ENCODE measurements at places on chromosomes 2 and 18.
A peak's percentile ranks its signal among the peaks of the same experiment; 100 is the strongest.

GRCh38 chr2:42171396-42171980, 2.3 kb downstream of the EML4 start:
- no peak for DNase-seq

- DNase-seq: no peak
Observed at GRCh38 chr2:164369366-164369765, 251.9 kb downstream of the GRB14 start.

- DNase-seq: no peak
Observed at GRCh38 chr2:234982096-234982834, 30.4 kb downstream of the SH3BP4 start.

DNA sequence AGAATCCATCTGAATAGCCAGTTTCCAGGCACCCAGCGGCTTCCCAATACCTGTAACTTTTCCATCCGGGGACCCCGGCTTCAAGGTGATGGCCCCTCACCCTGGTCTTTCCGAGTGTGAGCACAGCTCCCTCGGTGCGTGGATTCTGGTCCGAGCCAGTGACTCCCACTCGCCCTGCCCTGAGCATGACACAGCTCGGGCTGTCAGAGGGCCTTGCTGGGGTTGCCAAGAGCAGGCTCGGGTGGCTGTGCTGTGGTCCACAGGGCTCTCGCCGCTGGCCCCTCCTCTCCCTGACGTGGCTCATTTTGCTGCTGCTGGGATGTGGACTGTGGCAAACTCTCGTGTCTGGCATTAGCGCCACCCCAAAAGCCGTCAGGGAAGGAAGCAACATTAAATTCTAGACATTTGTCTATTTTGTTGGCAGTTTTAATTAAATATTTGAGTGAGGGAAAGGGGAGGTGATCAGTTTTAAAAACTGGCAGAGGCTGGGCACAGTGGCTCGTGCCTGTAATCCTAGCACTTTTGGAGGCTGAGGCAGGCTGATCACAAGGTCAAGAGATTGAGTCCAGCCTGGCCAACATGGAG, 5.6 kb upstream of the ESPNL start:
- no peak for DNase-seq

DNA sequence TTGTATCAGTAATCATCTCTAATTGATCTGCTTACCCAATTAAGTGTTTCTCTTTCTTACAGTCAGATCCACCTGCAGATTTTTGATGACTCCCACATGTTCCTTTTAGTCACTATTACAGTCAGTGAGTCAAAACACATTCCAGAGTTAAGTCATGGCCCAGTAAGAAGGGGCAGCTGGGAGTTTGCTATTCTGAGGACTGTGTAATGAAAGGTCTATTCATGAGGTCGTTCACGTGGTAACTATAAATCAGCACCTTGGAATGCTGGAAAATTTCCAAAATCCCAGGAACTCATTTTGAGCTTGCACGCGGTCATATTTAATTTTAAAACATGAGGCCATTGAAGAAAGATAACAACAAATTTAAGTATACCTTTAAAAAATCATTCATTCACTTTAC, 252.5 kb downstream of the XIRP2 start:
- no peak for DNase-seq

GRCh38 chr18:6056171-6056910, 161.0 kb upstream of the TMEM200C start:
- no peak for DNase-seq

GRCh38 chr2:121400201-121400600, 115.2 kb upstream of the TFCP2L1 start:
- DNase-seq: no peak

- no peak for DNase-seq
Observed at GRCh38 chr2:173050684-173051083, 25.0 kb upstream of the MAP3K20 start.

- DNase-seq: no peak
Observed at GRCh38 chr18:9846162-9846925, 39.4 kb upstream of the TXNDC2 start.

- no peak for DNase-seq
Observed at GRCh38 chr2:48870942-48871341, 115.4 kb upstream of the LHCGR start.

DNA sequence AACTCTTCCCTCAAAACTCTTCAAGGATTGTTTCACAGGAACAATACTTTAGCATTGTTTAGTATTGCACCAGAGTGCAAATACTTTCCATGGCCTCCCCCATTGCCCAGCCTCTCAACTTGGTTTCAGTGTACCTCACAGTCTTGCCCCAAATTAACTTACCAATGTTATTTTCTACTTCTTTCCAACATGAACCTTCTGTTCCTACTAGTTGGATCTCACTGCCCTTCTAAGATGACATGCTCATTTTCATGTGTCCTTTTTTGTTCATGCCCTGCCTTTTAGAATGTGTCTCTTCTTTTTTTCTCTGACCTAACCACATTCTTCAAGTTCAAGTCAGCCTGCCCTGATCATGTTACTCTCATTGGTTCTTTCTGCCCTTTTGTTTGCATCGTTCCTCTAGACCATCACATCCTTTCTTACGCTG, 4.1 kb downstream of the SPATS2L start:
- DNase-seq: no peak

DNA sequence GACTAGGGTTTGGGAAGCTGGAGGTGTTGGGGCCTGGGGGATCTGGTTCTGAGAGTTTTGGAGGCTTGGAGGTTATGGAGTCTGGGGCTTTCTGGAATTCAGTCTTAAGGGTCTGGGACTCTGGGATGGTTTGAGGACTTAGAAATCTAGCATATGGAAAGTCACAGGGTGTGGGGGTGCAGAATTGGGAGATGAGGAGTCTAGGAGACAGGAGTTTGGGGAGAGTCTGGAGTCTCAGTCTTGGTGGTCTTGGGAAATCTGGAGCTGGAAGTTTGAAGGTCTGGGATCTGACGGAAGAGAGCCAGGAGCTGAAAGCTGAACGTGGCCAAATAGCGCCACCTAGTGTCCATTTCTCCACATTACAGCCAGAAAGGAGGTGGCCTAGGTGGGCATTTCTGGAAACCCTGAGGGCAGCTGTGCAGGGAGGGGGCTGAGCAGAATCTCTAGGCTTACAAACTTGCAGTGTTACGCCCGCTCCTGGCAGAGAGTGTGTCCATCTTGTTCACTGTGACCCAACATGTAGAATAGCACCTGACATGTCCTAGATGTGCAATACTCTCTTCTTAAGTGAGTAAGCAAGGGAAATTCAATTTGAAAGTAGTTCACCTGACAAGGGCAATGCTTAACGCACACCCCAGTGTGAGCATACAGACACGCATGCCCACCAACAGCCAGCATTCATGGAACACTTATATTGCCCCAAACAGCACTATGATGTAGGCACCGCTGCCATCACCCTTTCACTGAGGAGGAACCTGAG, 204.8 kb downstream of the TFCP2L1 start:
- peak; percentile 16 for DNase-seq

- no peak for DNase-seq
Observed at GRCh38 chr2:49035481-49035880, 118.8 kb downstream of the FSHR start.

- no peak for DNase-seq
Observed at GRCh38 chr2:121472470-121472993, 58.1 kb upstream of the RNU4ATAC start.

- no peak for DNase-seq
Observed at GRCh38 chr18:13730481-13730880, 4.0 kb downstream of the RNMT start.

DNA sequence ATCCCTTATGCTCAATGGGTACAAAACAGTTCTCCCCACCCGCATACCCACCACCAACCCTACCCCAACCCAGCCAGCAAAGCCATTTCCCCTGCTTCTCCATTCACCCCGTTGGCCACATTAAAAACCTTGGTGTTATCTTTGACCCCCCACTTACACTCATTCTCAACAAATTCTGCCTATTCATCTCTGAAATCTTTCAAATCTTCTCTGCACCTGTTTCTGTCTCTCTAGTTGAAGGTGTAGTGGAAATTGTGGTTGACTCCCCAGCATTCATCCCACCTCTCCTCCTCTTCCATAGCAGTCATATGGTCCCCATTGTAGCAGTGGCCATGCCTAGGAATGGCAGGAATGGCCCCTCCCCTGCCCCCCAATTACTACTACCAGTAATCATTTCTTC, 20.5 kb upstream of the TET3 start:
- DNase-seq: no peak

- DNase-seq: no peak
Observed at GRCh38 chr2:127226520-127227263, 6.6 kb upstream of the CYP27C1 start.

DNA sequence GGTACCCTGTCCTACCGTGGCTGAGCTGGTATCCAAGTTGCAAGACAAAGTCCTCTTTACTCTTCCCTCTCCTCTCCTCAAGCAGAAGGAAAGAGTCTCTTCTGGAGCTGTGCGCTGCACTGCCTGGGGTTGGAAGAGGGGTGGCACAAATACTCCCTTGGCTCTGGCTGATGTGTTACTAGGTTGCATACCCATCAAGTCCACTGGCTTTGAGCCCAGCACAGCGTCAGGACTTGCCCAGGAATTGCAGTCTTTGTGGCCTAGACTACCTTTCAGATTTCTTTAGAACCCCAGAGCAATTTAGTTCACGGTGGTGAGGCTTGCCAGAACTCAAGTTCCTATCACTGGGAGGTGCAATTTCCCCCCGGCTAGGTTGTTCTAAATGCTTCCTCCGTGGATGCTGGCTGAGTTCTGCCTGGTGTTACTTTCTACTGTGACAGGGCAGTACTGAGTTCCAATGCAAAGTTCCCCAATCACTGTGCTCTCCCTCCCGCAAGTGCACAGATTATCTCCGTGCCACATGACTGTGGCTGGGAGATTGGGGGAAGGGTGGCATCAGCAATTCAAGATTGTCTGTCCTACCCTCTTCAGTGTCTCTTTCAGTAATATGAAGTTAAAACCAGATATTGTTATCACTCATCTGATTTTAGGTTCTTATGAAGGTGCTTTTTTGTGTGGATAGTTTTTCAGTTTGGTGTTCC, 13.4 kb downstream of the MYO3B start:
- DNase-seq: no peak

DNA sequence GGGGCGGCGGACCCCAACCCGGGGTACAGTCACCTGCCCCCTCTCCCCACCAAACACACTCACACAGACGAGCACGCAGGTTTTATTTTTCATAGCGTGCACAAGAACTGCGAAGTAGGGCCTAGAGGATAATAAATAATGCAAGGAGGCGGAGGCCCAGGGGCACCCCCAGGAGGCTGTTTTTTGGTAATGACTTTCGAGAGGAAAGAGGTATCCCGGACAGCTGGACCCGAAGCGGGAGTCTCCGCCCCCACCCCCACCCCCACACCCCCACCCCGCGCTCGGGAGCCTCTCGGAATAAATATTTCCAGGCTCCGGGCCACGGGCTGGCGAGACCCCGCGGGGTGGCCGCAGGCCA, 3.4 kb downstream of the CYP26B1 start:
- no peak for DNase-seq

- DNase-seq: no peak
Observed at GRCh38 chr2:128410758-128411215, 92.1 kb upstream of the HS6ST1 start.

GRCh38 chr2:72629062-72629461, 196.8 kb downstream of the EXOC6B start:
- no peak for DNase-seq

All from stimulated activated CD8-positive, alpha-beta memory T cell treated with anti-CD3 and anti-CD28 coated beads, Interleukin-15, amount 100 ng/mL, for 24 hours (primary cell).